ENCODE measurements at places on chromosomes 5 and 9.

GRCh38 chr5:33316773-33317172 is 124.0 kb upstream of the TARS1 start:
- DNase-seq = no peak

DNA sequence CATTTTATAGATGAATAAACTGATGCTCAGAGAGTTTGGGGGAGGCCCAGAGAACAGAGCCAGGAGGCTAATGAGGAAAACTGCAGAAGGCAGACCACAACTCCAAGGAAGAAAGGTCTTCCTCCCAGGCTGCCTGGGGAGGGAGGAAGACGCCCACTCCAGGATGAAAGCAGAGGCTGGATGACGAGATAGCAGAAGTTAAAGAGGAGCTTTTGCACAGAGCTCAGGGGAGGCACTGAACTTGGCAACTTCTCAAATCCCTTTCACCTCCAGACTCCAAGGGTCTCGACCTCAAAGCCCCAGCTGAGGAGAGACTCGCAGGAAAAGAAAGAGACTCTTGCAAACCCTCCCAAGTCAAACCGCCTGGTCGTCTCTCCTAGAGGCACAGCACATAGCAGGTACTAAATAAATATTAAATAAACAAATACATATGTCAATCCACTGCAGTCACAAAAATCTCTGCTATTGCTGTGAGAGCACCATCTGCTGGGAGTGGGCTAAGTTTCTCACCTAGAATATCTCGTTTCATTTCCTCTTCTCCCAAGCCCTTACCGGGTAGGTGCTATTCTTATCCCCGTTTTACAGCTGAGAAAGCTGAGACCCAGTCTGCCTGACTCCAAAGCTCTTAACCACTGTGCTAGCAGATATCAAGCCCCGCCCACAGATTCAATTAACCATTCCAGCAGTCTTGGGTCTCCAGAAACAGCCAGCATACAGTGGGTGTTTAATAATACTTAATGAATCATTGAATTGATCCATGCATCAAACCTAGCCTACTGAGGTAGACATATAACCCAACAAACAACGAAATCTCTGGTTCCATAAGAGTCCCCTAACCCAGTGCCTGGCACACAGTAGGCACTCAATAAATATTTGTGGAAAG is 97.8 kb upstream of the HAND1 start:
- DNase-seq = no peak

- DNase-seq = no peak
Observed at GRCh38 chr5:170095646-170096045, 10.1 kb upstream of the FOXI1 start.

DNA sequence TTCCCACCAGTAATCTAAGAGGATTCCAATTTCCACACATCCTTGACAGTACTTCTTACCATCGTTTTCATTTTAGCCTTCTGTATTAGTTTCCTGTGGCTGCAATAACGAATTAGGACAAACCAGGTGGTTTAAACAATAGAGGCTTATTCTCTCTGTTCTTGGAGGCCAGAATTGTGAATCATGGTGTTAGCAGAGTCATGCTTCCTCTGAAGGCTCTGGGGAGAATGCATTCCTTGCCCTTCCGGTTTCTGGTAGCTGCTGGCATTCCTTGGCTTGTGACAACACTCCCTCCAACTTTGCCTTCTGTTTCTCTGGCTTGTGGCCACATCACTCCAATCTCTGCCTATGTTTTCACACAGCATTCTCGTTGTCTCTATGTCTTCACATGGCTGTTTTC is 23.5 kb downstream of the RIGI start:
- DNase-seq = no peak

DNA sequence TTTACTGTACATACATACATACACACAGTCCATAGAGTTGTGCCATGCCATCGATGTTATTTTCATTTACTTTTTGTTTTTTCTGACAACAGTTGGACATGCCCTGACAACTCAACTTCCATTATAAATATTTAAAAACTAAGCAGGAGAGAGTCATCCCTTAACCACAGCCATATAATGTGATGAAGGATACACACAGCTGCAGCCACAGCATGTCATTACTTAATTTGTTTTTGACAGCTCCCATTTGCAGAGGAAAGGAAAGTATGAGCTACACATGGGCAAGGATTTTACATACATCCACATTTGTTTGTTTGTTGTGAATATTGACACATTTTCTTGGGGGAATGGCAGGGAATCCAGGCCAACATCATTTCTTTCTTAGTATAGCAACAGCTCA is 91.5 kb upstream of the TUT7 start:
- no peak for DNase-seq

DNA sequence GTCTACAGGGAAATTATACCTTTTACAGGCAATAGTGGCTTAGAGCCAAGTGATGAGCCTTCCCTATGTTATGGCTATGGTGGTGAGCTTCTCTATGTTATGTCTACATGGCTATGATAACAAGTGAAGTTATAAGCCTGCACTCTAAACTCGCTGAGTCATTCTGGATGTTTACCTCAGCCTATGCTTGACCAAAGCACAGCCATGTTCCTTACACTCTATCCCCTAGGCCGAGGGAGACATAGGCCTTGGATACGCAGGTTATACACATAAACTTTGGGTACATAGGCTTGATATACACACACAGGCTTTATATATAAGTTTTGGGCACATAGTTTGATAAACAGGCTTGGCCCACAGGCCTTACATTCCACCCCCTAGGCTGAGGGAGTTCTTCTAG is 13.8 kb downstream of the DMAC1 start:
- no peak for DNase-seq

- DNase-seq = no peak
Observed at GRCh38 chr5:128257076-128257475, 173.5 kb downstream of the SLC12A2 start.

GRCh38 chr5:93620487-93621326 is 37.7 kb downstream of the NR2F1 start:
- DNase-seq = no peak

GRCh38 chr9:77421506-77422265 is 226.4 kb downstream of the GNA14 start:
- DNase-seq = no peak

DNA sequence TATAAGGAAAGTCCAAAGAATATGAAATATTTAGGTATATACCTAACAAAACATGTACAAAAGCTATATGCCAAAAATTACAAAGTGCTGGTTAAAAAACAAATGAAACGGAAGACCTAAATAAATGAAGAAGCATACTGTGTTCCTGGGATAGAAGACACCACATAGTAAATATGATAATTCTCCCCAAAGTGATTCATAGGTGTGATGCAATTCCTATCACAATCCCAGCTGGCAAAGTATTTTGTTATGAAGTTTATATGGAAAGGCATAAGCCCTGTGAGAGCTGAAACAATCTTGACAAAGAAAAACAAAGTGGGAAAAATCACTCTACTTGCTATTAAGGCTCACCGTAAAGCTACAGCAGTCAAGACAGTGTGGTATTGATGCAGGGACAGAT is 2.6 kb upstream of the SMIM23 start:
- no peak for DNase-seq

DNA sequence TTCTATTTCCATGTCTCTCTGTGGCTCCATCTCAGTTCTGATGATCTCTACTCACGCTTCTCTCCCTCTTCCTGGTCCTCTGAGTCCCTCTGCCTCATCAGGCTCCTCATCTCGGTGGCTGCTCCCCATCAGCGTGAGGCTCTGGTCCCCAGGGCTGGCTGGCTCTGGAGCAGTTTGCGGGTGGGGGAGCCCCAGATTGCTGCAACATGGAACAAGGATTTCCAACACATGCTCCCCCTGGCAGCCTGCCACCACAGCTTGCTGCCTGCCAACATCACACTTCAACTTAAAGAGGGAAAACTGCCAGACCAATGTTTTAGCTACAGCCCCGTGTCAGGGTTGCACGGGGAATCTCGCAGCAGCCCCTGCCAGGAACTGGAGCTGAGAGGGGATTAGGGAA is 77.2 kb upstream of the NEK6 start:
- DNase-seq = no peak

DNA sequence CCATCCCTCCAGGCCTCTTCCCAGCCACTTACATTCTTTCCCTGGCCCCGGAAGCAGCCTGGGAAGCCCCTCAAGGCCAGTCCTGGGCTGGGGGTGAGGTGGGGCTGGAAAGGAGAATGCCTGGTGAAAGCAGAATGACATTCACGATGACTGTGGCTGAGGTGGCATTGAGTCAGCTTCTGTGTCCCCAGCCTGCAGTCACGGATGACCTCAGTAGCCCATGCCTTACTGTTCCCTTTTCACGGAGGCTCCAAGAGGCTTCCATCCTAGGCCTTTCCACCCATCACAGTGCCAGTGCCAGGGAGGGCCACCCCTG is 2.7 kb downstream of the PRDM12 start:
- DNase-seq = no peak

GRCh38 chr5:33762859-33763258 is 128.9 kb downstream of the ADAMTS12 start:
- DNase-seq = no peak

GRCh38 chr9:2012347-2012746 is 2.8 kb upstream of the SMARCA2 start:
- DNase-seq = no peak

DNA sequence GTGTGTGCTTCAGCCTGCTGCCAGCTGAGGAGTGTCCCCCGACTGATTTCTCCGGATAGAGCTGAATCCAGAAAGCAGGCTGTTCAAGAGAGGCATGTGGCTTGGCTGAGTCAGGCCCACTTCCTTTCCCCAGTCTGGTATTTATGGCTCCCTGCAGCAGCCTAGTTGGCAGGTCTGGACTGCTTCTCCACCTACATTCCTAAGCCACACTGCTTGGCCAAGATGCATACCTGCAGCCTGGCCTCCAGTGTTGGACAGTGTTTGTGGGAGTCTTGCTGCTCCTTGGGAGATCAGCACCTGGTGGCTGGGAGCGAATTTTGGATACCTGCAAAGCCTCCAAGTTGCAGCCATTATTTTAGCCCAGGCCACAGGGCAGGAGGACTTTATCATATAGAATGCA is 670.8 kb downstream of the ACTL7B start:
- no peak for DNase-seq

GRCh38 chr5:143220748-143221251 is 182.7 kb downstream of the NR3C1 start:
- no peak for DNase-seq

DNA sequence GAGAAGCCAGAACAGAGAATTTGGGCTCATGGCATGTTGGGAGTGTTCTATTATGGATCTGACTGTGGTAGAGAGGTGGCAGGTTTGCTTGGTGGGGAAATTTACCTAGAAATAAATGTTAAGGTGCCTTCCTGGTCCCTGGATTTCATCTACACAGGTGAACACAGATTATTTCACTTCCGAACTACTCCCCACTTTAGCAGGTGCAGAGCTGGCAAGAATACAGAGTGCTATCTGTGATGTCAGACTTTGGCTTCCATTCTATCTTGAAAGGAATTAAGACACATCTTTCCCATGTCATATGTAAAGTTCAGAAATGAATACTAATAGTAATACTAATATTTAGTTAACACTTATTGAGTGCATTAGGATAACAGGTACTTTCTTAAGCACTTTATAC is 234.0 kb downstream of the KCTD16 start:
- DNase-seq = no peak

DNA sequence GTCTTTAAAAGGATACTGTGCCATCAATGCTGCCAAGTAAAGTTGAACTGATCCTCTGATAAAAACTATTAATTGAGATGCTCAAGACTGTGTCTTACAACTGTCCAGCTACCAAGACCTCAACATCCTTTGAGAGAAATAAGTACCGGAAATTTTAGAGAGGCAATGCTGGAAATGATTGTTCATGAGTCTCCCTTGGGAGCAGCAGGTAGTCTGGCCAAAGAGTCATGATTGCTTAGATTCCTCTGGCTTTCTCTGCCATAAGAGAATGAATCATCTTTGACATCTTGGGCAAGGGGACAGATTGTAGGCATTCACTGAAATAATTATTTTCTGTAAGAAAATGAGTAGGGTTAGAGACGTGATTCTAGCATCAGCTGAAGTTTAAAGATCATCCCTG is 466.6 kb upstream of the DAB2 start:
- no peak for DNase-seq

- no peak for DNase-seq
Observed at GRCh38 chr5:125059255-125060002, 313.0 kb upstream of the ZNF608 start.

- no peak for DNase-seq
Observed at GRCh38 chr9:133125941-133126696, 5.1 kb upstream of the RALGDS start.

DNA sequence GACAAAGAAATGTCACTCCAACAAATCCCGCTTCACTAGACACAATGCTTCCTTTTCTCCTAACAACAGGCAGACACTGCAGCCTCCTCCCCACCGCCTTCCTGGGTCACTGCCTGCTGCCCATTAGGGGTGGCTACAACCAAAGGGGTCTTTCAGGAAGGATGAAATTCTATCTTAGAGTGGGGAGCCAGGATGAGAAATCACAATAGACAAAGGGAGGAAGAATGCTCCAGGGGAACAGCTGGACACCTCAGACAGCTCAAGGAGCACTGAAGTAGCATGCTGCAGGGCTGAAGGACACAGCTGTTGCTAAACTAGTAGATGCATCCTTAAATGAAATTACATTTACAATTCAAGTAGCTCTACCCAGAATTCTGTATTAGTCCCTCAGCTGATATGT is 54.2 kb downstream of the PRELID2 start:
- no peak for DNase-seq

DNA sequence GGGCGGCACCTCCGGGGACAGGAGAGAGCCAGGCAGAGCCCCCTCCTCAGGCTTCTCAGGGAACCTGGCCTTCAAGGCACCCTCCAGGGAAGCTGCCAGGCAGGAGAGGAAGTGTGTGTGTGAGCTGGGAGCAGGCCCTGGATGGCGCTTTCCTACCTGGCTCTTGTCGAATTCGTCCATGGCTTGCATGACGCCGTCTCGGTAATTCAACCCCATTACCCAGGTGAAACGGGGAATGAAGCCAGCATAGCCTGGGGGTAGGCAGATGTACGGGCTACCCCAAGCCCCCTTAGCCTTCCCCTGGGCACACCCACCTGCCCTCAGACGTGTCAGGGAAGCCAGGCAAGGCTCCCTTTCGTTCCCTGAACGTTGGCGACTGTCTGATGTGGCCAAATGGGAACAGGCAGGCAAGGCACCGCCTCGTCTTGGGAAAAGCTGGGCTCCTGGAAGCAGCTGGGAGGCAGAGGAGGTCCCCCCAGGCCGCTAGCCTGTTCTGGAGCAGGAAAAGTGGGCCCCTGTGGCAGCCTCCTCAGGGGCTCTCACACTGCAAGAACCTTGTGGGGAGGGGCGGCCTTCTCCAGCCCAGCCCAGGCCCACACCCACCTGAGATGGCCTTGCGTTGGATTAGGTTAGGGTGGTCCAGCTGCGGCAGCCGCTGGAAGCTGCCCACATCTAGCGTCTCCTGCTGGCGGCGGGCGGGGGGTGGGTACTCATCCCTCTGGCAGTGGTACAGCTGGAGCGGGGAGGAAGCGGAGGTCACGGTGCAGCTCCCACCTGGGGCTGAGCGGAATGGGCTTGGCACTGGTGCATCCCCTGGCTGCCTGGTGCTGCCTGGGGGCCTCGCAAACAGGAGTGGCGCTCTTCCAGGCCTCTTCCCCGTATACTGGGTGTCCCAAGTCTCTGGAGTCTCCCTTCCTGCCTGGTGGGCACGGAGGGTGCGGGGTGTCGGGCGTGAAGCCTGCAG is 3.7 kb downstream of the TUBB4B start:
- no peak for DNase-seq

- DNase-seq = no peak
Observed at GRCh38 chr5:53614376-53614885, 54.0 kb downstream of the NDUFS4 start.

Measured in kidney epithelial cell (primary cell).